ENCODE measurements at places on chromosomes 12 and 14. TPM values are rescaled to one million over a fixed set of nuclear protein-coding genes. Genes with fewer than 3 reads are reported as not detected.

DNA sequence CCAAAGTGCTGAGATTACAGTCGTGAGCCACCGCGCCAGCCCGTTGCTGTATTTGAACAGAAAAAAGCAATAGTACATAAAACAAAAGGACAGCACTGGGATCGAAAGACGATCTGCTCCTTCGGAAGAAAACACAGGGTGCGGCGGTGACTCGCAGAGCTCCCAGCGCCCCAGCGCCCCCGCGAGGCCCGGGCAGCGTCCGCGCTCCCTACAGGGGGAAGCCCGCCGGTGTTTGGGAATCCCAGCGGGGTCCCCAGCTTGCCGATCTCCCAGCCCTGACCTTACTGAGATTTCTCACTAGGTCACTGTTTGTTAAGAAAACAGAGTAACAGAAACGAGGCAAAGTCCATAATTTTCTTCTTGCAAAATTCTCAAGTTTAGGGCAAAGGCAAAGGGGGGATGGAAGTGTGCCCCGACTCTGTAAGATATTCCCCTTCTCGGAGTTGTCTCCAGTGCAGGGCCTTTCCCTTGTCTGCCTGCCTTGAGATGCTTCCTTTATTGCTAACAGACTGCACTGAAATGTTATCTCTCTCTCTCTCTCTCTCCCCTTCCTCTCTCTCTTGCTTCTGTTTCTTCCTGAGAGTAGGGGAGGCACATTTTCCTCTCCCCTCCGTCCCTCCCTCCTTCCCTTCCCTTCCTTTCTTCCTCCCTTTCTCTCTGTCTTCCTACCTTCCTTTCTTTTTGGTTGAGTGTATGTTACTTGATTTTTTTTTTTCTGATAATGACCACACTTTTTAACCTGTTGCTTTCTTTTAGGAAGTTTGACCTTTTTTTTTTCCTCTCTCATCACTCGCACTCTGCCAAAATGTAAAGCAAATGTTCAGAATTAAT is 91.9 kb downstream of the TMEM30B start:
- DNase-seq: no peak

DNA sequence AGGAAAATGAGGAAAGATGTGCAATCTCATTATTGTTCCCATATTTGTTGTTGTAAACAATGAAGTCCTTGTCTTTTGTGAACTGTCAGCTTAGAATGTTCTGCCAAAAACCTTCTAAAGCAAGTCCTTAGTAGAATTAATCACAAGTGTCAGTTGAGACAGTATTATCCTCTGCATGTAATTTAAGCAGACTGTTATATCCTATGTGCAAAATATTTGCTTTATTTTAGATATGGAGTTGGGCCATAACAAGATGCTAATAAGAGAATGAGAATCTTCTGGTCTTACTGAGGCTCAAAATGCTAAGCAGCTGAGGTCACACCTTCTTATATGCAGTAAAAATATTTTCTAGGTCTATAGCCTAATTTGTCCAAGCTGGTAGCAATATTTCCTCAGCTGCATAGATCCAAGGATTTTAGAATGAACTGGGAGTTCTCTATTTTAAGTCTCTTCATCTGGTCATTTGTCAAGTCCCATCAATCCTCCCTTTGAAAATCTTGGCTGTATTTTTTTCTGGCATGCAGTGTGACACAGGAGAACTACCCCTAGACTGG is 222.3 kb upstream of the NAV3 start:
- no peak for DNase-seq

DNA sequence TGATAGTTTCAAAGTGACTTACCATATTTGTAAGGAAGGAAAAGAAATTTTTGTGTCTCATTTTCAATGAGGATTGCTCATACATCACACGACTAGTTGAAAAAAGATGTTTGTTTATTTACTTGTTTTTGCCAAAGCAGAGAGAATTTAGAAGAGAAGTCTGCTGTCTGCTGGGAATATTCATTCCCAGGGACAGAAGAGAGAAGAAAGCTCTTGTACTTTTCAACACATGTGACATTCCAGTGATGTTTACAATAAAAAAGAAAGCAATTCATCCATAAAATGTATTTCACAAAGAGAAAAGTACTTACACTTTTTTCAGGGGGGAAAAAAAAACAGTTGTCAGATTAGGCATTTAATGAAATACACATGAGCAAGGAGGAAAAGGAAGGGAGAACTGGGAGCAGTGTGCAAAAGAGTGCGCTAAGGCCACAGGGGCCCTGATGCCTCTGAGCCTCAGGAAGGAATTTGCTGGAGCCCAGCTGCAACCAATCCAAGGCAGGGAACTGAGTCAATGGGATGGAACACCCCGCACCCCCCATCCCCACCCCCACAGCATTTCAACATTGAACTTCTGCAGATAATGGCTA is 115.0 kb downstream of the RPAP3 start:
- no peak for DNase-seq

- no peak for DNase-seq
These were observed 113.2 kb upstream of the FLRT2 start for GRCh38 chr14:85416771-85417170.

The PLCZ1 gene
- total RNA-seq: not detected
